ENCODE measurements at places on chromosomes 11 and 22.

DNA sequence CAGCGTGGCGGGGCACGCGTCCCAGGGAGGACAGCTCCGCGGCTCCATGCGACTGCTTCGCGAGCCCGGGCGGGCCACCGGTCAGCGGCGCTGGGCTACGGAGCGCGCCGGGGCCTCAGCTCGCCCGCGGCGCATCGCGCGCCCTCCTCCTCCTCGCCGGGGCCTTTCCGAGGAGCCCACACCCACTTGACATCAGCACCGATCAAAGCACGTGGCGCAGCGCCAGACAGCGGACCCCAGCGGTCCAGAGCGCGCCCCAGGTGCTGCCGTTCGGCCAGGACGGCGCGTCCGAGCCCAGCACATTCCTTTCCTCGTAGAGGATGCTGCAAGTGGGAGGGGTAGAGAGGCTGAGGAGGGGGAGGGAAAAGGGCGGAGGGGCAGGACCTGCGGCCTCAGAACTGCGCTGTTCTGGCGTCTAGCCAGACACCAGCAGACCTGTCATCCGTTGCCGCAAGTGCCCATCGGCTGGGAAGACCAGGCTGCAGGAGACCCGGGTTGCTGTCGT lies 88.6 kb downstream of the PLEKHA7 start:
- DNase-seq = peak; percentile 21

- DNase-seq = no peak
These were observed 33.2 kb downstream of the SLC5A12 start for GRCh38 chr11:26688701-26689100.

- no peak for DNase-seq
These were observed 12.0 kb upstream of the ZDHHC13 start for GRCh38 chr11:19105011-19105410.

GRCh38 chr11:127656116-127656836 lies 655.7 kb upstream of the KIRREL3 start:
- DNase-seq = no peak

DNA sequence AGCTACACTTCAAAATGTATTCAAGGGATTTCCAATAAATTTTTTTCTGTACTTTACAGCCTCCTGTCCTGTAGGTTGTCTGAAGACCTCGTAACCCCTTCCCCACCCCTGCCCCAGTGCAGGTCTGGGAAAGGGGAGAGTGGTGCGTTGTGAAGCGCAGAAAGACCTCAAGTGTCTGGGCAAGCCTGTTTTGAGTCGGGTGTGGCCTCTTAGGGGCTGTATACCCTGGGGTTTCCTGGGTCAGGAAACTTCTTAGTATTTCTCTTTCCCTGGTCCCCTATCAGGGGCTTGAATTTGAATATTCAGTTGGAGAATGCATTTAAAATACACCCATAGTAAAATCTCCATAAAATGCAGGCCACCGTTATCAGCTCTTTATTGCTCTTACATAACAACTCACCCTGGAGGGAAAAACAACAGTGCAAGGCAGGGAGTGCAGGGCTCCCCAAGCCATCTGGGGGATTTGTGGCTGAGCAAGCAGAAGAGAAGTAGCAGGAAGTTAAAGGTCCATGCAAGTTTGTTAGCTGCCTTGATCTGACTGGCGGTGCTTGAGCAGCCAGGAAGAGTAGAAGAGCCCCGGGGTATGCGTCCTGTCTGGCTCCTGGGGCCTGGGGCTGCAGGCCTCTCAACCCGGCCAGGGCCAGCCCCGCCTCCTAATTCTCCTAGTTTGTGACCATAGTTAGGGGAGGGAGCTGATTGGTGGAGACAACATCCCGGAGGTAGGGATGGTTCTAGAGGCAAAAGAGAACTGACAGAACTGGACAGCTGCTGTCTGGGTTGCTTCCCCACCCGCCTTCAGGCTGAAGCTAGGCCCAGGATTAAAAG lies 25.7 kb downstream of the ARHGAP1 start:
- peak; percentile 79 for DNase-seq

GRCh38 chr11:126603486-126603885 lies 248.0 kb downstream of the ST3GAL4 start:
- DNase-seq = no peak

DNA sequence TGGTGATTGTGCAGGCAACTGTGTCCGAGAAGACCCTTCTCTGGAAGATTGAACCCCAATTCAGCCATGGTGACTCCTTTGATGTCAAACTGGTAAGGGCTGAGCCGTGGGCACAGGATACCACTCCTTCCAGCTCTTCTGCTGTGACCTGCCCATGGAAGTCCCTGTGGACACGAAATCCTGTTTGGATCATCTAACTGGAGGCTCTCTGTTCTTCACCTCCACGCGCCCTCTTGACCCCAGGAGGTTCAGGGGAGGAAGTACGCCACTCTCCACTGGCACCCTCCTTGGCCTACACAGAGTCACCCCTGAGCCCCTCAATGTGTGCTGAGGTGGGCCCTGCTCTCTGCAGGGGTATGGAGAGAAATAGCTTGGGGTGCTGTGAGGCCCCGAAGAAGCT lies 810 bp downstream of the ISX start:
- DNase-seq = no peak

DNA sequence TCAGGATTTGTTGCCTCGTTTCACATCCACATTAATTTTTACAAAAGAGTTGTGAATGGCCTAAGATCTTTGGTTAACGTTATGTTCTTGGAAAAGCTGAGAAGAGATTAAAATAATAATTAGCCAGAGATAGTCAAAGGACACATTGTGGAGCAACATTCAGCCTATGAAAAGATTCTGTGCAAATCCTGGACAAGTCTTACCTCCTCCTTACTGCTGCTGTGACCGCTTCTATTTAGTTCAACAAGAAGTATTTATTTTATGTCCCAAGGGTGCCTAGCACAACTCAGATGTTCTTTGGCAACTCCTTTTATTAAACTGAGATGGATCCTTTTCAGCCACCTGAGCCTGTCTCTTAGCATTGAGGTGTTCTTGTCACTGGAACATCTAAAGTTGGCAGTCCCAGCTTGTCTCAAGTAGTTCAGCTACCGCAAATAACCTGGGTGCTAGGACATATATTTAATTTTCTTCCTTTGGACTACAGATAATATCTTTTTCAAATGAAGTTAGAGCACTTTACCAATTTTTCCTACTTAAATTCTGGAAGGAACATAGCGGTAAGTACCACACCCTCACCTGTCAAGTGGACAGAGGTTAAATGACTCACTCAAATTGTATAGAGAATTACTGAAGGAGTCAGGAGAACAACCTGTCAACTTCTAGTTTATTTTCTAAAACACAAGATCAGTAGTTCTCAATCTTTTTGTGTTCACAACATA lies 80.5 kb upstream of the CHRM4 start:
- peak; percentile 16 for DNase-seq

- DNase-seq = peak; percentile 55
These were observed 480 bp upstream of the MTMR2 start for GRCh38 chr11:95924414-95924760.

DNA sequence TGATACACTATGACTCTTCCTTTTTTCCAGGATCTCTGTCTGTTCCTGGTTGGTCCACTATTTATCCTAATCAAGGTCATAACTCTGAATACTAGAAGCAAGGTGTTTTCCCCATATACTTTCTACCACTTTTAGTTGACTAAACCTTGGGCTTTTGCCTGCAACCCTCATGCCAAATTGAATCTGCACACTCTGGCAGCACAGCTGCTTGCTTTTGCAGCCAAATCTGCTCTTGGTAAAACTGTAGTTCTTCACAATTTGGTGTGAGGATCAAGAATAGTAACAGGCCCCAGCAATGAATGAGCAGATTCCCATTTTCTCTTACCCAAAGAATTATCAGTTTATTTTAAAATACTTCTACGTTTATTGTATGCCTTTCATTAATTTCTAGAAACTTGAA lies 586.5 kb upstream of the CNTN5 start:
- no peak for DNase-seq

DNA sequence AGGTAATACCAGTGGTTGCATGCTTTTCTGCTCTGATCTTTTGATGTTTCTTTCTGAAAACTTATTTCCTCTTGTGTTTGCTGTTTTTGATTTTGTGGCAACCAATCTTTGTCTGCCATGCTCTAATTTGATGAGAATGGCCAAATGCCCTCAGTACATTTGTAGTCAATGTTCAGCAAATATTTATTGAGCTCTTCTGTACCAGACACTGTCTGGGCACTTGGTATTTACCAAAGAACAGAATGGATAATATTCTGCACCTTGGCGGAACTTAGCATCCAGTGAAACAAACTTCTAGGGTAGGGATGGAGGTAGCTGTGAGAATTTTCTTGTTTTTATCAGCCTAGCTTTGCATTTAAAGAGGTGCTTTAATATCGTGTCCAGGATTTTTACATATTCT lies 19.6 kb downstream of the PPP6R3 start:
- DNase-seq = no peak

DNA sequence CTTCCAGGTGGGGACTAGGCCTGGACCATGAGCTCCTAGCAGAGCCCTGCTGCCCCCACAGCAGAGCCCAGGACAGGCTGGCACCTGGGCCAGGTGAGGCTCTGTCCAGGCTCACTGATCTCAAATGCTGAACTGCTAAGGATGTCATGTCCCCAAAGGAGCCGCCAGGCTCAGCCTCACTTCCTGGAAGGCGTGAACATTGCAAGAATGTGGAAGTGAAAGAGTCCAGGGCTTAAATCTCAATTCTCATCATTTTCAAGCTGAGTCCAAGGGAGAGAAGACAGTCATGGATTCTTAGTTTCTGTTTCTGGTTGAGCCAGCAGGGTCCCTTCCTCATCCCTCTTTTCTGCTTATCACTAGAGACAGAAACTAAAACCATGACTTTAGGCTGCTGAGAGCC lies 5.0 kb downstream of the ASCL2 start:
- DNase-seq = no peak

DNA sequence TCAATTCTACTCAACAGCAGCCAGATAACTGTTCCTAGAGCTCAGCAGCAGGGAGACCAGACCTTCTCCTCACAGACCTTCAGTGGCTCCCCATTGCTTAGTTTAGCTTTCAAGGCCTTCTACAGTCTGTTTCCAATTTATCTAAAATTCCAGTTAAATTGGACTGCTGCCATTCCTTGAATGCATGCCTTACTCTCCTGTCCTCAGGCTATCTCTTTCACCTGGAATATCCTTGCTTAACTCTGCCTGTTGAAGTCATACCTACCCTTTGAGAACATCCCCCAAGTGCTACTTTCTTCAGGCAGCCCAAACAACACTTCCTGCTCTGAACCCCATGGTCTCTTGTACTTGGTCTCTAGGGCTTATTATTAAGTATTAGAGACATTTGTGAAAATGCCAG lies 120.7 kb upstream of the TENM4 start:
- no peak for DNase-seq

DNA sequence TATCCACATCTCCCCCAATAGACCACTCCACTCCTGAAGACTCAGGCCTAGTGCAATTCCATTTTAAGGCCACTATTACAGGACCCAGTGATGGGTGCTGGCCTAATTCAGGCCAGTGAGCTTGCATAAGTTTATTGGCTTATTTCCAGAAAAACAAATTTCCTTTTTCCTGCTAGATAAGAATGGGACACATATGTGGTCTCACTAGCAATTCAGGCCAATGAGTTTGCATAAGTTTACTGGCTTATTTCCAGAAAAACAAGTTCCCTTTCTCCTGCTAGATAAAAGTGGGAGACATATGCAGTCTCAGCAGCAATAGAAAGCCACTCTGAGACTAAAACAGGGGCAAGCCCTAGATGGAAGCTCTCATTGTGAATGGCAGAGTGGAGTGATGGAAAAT lies 22.4 kb downstream of the ADM start:
- peak; percentile 90 for DNase-seq

GRCh38 chr22:37016134-37016910 lies 2.9 kb downstream of the TST start:
- DNase-seq = no peak

GRCh38 chr11:66327171-66328030 lies 8.8 kb downstream of the RIN1 start:
- DNase-seq = peak; percentile 71

- DNase-seq = peak; percentile 49
These were observed 51.4 kb downstream of the PKNOX2 start for GRCh38 chr11:125215976-125216375.

- DNase-seq = no peak
These were observed 8.8 kb upstream of the SIDT2 start for GRCh38 chr11:117169736-117170135.

DNA sequence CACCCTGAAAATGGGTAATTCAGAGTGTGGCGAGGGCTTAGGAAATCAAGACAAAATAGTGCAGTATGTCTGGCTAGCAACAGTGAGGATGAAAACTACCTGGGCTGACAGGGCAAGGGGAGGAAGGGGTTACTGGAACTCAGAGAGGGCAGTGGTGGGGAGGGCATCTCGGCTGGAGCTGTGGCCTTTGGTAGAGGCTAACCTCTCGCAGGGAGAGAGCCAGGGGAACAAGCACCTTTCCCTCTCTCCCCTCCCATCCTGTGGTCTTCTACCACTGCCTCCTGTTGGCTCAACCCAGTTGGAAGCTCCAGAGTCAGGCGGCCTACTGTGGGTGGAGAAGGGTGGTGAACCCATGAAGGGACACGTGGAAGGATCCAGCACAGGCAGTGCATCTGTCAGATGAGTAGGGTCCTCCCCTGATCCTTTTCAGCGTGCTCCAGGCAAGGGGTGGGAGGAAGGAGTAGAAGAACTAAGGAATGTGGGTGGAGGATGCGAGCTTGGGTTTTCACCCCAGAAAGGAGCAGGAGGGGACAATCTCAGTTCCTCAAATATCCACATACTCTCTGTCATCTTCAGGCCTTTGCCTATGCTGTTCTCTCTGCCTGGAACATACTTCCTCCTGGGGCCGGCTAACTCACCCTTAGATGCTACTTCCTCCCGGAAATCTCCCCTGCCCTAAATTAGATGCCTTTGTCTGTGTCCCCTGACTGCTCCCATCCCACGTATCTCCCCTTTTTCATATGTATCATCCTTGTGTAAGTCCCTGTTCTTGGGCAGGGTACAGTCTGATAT lies 6.2 kb upstream of the KCNE3 start:
- DNase-seq = no peak

DNA sequence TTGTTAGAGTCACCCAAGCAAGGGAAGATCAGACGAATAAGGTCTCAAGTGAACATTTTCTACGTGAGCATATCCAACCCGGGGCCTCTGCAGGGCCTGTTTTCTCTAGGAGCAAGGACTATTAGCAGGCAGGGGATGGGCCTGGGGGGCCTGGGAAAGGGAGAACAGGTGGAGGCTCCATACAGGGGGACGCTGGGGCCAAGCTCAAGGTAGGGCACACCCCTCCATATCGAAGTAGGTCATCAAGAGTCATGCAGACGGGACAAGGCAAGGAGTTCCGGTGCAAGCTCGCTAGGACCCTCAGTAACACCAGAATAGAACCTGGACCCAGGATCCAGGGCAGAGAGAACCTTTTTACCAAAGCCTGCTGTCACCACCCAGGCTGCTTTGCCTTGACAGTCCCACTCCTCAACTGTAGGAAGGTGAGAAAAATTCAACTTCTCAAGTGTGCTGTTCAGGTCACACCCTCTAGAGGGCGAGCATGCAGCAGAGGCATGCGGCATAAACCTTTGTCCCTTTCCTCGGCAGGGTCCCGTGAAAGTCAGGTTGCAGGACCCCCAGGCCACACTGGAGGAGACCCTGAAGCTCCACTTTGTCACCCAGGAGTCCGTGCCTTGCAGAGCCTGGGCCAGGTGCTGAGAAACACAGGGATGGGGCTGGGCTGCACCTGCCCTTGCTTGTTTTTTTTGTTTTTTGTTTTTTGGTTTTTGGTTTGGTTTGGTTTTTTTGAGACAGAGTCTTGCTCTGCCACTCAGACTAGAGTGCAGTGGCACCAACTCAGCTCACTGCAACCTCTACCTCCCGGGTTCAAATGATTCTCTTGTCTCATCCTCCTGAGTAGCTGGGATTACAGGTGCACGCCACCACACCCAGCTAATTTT lies 8.6 kb upstream of the APOBEC3B start:
- DNase-seq = no peak

All from choroid plexus epithelial cell (primary cell).